ENCODE measurements at places on chromosomes 16 and 17.

- no peaks in the 10 kb centered on the region for H3K36me3 ChIP-seq
- no peak for DNase-seq
- H3K4me1 ChIP-seq = no peaks in the 10 kb centered on the region
- H3K27me3 ChIP-seq = peaks cover 13% of the 10 kb centered on the region
- H3K4me3 ChIP-seq = no peak overlapping the region
- no peak overlapping the region for H3K27ac ChIP-seq
Measured at GRCh38 chr17:45970659-45971058, 28.4 kb upstream of the STH start.

DNA sequence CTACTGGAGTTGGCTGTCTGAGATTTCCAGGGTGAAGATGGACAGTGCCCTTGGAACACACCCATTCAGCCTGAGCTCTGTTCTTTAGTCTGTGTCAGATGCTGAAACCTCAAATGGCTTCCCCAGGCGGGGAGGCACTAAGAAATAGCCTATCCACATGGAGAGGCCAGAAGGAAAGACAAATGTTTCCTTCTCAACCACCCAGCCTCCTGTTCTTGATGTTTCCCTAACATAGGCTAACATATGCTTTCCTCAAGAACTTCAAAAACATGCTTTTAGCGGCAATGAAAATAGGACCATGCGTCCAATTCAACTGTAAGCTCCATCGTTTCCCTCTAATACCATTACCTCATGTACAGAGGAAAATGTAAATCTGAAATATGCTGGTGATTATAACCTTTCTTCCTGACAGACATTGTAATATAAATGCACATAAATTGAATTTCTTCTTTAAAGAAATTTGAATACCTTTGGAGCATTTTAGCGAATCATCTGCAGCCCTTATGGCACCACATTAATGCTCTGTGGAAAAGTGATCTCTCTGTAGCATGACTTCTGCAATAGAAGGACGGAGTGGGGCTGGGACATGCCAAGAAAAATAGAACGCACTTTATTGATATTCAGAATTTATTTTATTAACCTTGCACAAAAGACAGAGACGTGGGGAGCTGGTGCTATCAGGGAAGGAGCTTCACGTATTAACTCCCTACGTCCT lies 60.1 kb downstream of the IRX3 start:
- no peak for DNase-seq
- H3K4me3 ChIP-seq = no peak overlapping the region
- H3K4me1 ChIP-seq = no peaks in the 10 kb centered on the region

GRCh38 chr16:27639561-27640276 lies 89.8 kb downstream of the KATNIP start:
- DNase-seq = peak; percentile 36
- peaks cover 12% of the 10 kb centered on the region for H3K36me3 ChIP-seq
- no peaks in the 10 kb centered on the region for H3K27me3 ChIP-seq
- no peak overlapping the region for H3K4me3 ChIP-seq

GRCh38 chr17:63983320-63983719 lies 10.6 kb upstream of the SCN4A start:
- peaks cover 18% of the 10 kb centered on the region for H3K4me1 ChIP-seq
- no peak overlapping the region for H3K4me3 ChIP-seq
- no peak overlapping the region for H3K27ac ChIP-seq
- DNase-seq = no peak

DNA sequence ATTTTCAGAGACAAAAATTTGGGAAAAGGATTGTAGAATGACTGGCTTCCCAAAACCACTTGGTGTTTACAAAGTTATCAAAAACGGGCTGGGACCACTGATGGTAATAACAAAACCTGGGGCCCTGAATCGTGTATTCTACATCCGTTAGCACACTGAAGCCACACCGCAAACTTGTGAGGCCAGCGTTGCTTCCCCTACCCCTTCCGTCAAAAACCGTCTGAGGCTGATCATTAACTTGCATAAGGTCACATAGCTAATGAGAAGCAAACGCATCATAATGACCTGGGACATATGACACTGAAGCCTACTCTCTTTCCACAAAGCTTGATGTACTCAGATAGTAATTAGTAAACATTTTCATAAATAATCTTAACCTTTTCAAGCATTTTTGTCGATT lies 704.3 kb downstream of the MAF start:
- H3K27me3 ChIP-seq = no peaks in the 10 kb centered on the region
- peak overlapping the region; percentile 41 for H3K4me3 ChIP-seq
- H3K36me3 ChIP-seq = peaks cover 2% of the 10 kb centered on the region
- H3K27ac ChIP-seq = peak overlapping the region; percentile 96
- H3K4me1 ChIP-seq = peaks cover 89% of the 10 kb centered on the region

GRCh38 chr17:73571511-73572130 lies 72.6 kb downstream of the SDK2 start:
- H3K4me3 ChIP-seq = no peak overlapping the region
- no peaks in the 10 kb centered on the region for H3K36me3 ChIP-seq
- no peaks in the 10 kb centered on the region for H3K27me3 ChIP-seq
- H3K27ac ChIP-seq = no peak overlapping the region

DNA sequence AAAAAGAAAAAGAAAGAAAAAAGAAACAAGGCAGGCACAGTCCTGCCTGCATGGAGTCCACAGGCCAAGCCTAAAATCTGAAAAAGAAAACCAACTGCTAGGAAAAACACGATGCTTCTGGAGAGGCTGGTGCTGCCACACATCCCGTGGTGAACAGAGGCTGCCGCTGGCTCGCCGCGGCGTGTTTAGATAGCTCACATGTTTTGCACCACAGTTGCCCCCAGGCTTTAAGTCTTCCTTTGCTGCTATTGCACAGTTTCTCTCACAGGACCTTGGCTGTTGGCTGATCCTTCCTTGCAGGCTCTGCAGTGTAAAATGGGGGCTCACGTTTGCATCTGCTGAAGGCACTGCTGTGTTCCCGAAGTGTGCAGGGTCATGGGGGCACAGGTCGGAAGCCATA lies 8.6 kb downstream of the SLC6A4 start:
- H3K27me3 ChIP-seq = peaks cover 10% of the 10 kb centered on the region
- H3K4me1 ChIP-seq = no peaks in the 10 kb centered on the region
- H3K36me3 ChIP-seq = no peaks in the 10 kb centered on the region
